Activated T-helper 1 cell treated with anti-CD3 and anti-CD28 coated beads, Interleukin-12 subunit alpha, Interleukin-12 subunit beta, Interleukin-2, Interleukin-4 antibody, amounts not matched to agents 30 ng/mL and 10 ng/mL and 1 ng/mL, durations not matched to agents 14 hours and 24 hours and 36 hours (primary cell): ENCODE measurements at places on chromosomes 16 and 17. TPM values are rescaled to one million over a fixed set of nuclear protein-coding genes. Genes with fewer than 3 reads are reported as not detected.

Gene ITGA3
- total RNA-seq = 18.0 and 20.6 TPM in 2 replicates

Gene ATPAF2
- total RNA-seq = 34.9 and 37.8 TPM in 2 replicates

Gene TERB1
- 0.29 TPM in 1 of 2 replicates, not detected in the other for total RNA-seq

Gene OTOP2
- total RNA-seq = not detected in 2 replicates

DNA sequence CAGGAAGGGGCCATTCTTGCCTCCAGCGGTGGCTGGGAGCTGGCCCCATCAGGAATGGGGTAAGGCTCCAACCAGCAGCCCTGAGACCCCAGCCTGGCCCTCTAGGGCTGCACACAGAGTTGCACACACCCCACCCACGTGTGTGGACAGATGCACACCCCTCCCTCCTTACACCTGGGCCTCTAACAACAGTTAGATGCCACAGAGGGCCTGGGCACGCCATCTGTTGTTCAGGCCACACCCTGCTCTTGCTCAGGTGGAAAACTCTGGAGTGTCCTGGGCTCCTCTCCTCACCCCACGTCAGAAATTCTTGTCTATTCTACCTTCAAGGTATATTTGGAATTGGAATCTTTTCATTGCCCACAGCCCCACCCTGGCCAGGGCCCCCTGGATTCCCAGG, 13.3 kb upstream of the RAI1 start:
- DNase-seq = no peak

Gene GDPD1
- total RNA-seq = 2.7 and 3.2 TPM in 2 replicates

DNA sequence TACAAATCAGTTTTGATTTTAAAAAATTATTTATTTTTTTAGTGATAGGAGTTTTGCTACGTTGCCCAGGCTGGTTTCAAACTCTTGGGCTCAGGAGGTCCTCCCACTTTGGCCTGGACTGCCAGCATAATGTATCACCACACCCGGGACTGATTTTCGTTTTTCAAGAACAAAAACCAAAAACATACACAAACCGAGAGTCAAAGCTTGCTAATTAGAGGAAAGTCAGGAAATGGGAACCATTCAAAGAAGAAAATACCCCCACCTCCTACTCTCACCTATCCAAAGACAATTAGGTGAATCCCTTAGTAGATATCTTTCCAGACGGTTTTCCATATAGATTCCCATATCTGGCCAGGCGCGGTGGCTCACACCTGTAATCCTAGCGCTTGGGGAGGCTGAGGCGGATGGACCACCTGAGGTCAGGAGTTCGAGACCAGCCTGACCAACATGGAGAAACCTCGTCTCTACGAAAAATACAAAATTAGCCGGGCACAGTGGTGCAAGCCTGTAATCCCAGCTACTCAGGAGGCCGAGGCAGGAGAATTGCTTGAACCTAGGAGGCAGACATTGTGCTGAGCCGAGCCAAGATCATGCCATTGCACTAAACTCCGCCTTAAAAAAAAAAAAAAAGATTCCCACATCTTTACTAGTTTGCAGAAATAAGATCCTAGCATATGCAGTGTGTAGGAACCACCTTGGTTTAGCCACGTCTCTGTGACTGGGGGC, 883 bp upstream of the SPN start:
- no peak for DNase-seq
